Kidney capillary endothelial cell (primary cell): ENCODE measurements at places on chromosomes 4 and X.

GRCh38 chrX:12954981-12955380 is 19.9 kb upstream of the TMSB4X start:
- DNase-seq = no peak

GRCh38 chrX:17829566-17829965 is 31.5 kb downstream of the RAI2 start:
- DNase-seq = no peak

DNA sequence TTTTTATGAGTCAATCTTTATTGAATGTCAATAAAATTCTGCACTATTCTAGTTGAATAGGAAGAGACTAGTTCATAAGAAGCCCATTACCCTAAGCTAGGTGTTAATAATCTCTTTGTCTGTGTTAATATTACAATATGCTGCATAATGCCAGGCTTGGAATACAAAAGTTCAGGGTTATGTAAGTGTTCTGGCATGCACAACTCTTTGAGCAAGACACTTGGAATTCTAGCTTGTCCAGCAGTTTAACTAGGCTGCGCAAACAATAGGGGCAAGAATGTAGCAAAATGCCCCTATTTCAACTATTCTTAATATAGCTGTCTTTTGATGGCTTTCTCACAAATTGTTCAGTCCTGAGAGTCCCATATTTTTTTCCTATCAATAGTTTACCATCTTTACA is 31.3 kb upstream of the ETNPPL start:
- DNase-seq = no peak

- DNase-seq = no peak
Measured at GRCh38 chr4:61992351-61992750, 792.2 kb downstream of the ADGRL3 start.

- no peak for DNase-seq
Measured at GRCh38 chrX:39152106-39152649, 350.9 kb downstream of the MID1IP1 start.

GRCh38 chr4:180041576-180041975 is 2201.6 kb upstream of the TENM3 start:
- DNase-seq = no peak

GRCh38 chrX:16687514-16687913 is 25.0 kb downstream of the CTPS2 start:
- DNase-seq = no peak

DNA sequence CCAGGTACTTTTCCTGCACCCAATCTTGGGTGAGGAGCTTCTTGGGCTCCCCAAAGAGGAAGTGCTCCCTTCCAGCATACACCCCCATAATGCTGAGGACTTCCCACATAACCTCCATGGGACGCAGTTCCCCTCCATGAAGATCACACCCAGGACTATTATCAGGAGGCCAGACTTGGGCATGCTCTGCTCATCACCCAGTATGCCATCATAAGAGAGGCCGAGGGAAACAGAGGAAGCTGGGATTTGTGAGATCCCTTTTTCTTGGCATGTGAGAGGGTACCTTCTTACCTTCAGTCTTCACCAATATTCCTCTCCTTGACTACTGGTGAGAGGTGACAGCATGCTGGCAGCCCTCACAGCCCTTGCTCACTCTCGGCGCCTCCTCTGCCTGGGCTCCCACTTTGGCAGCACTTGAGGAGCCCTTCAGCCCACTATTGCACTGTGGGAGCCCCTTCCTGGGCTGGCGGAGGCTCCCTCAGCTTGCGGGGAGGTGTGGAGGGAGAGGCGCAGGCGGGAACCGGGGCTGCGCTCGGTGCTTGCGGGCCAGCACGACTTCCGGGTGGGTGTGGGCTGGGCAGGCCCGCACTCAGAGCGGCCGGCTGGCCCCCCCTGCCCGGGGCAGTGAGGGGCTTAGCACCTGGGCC is 15.7 kb upstream of the HSFX1 start:
- DNase-seq = no peak

DNA sequence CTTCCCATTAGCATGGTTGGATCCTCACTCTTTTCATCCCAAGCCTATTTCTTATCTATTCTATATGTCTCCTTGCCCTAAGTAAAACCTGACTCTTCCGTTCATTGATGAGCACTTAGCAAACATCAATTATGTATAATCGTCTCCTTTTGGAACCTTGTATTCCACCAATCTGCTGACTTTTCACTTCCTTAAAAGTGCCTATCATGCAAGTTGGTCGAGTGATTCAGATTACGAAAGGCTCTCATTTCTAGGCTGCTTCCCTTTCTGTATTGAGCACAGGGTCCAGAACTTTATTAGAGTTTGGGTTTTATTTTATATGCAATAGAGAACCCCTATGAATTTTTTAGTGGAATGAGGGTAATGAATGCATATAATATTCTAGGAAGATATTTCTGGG is 27.1 kb upstream of the ALB start:
- no peak for DNase-seq

GRCh38 chr4:14920759-14921320 is 81.4 kb upstream of the CPEB2 start:
- DNase-seq = no peak

DNA sequence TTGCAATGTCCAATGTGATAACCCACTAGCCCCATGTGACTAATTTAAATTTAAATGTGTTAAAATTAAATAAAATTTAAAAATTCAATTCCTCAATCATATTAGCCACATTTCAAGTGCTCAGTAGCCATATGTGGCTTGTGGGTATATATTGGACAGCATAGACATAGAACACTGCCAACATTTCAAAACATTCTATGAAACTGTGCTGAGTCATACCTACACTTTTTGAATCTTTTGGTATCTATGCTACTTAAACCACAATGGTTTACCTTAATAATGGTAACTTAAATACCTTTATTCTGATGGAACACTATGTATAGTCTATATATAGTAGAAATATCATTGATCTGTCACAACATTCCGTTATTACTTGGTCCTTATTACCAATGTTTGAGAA is 223.4 kb upstream of the ATOH1 start:
- no peak for DNase-seq

GRCh38 chr4:159062381-159062780 is 40.5 kb upstream of the RAPGEF2 start:
- DNase-seq = no peak

DNA sequence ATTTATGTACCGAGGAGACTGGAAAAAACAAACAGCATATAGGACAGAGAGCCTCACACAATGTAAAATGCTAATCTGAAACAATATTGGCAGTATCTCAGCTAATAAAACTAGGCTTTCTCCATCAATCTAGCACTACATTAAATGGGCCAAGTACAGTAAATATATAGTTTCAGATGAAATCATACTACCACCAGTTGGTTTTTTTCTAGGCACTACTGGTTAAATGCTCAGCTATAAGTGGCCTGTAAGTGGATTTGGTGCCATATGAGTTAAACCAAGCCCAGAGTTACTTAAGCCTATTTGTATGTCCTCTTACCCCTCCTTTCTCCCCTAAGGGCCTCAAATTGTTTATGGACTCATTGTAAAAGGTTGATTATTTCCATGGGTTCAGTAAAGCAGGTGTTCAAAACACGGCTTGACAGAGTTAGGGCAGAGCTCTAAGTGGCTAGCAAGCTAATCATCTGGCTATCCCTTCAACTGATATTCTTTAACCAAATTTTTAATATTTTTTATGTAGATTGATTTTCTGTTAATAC is 57.5 kb downstream of the FAM13A start:
- no peak for DNase-seq

GRCh38 chrX:72306851-72307645 is 1.3 kb upstream of the CITED1 start:
- peak; percentile 31 for DNase-seq

GRCh38 chrX:13215729-13216128 is 104.1 kb downstream of the ATXN3L start:
- DNase-seq = no peak

GRCh38 chr4:100356172-100356571 is 161.7 kb downstream of the EMCN start:
- DNase-seq = no peak

DNA sequence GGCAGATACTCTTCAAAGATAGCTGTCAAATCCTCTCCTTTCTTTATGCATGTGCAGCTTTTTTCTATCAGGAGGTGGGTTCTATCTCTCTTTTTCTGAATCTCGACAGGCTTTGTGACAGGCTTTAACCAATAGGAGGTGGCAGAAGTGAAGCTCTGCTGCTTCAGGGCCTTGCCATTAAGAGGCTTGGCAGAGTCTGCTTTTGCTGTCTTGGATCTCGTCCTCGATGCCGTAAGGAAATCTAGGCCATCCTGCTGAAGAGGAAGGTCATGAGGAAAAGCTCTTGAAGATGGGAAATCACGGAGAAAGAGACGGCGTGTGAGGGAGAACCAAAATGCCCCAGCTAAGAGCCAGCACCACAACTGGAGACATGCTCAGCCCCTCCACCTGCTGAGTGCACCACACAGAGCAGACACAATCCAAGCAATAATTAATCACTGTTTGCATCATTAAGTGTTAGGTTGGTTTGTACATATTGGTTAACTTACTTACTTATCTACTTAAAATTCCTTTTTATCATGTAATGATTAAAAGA is 92.2 kb downstream of the DDIT4L start:
- DNase-seq = no peak

DNA sequence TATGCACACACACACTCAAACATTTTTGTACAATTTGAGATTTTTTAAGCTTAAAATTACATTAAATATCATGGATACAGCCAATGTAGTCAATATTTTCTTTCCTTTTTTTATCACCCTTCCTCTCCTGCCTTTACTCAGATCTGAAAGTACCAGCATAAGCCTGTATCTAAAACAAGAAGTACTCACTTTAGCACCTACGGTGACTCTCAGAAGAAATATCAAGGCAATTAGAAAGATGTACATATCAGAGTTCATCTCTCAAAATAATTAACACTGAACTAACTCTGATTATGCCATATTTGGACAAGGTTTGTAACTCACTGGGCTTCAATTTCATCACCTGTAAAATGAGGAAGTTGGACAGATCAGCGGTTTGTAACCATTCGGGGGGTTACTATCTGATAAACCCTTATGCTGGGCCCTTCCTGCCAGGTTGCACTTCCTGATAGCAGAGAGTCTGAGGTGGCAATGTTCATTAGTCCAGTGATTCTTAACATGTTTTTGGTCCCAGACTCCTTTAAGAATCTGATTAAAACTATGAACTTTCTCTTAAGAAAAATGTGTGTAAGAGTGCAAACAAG is 5.7 kb upstream of the GPR174 start:
- DNase-seq = no peak
